ENCODE measurements at places on chromosomes 7 and 10.

GRCh38 chr7:73520673-73521635 is 1.1 kb downstream of the BAZ1B start:
- DNase-seq, result no peak

- DNase-seq, result no peak
Measured at GRCh38 chr10:126034586-126034985, 138.2 kb downstream of the FANK1 start.

GRCh38 chr7:148334441-148334956 is 256.1 kb upstream of the C7orf33 start:
- no peak for DNase-seq

DNA sequence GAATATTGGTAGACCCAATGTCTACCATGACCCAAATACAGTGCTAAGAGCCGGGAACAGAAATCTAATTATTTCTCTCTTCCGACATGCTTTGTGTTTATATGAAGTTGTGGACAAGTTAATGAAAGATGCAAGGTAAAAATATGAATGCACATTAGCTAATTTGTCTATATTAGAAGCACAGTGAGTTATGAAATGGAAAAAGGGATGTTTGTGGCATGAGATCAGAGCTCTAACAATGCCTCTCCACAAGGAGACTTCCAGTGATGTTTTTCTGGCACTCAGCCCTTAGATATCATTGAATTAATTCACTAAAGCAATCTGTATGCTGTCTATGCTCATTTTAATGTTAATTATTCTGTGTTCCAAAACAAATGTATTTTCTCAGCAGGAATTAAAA is 897.2 kb downstream of the CNTNAP2 start:
- DNase-seq, result no peak

GRCh38 chr10:46290101-46290886 is 3.5 kb downstream of the ANTXRL start:
- DNase-seq, result no peak

DNA sequence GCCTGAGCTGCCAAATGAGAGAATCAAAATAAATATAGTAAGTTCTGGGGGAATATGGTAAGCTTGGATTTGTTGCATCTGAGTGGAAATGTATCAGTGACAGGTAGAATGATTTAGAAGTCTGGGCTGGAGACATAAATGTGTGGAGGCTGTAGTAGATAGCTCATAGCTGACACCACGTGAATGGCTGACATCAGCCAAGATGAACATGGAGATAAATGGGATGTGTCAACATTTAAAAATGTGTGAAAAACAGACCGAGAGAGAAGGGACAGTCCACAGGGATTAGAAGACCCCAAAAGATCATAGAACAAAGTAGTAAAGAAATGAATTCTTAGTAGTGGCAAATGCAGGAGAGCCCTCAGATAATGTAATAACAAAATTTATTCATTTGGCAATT is 40.9 kb downstream of the NAMPT start:
- no peak for DNase-seq

- DNase-seq, result no peak
Measured at GRCh38 chr10:114678820-114679219, 20.7 kb upstream of the ABLIM1 start.

DNA sequence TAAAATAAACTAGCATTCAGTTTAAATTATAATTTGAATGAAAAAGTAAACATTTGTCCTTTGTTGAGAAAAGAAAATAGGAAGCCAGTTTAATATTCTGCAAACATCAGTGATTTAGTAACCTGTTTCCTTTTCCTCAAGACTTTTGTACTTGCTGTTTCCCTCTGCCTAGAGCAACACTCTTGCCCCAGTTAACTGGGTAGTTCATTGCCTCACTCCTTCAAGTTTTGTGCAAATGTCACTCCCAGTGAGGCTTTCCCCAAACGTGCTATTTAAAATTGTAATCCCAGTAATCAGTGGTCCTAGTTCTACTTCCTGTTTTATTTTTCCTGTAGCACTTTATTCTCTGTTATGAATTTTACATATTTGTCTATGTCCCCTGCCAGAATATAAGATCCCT is 23.8 kb downstream of the DLD start:
- no peak for DNase-seq

- DNase-seq, result no peak
Measured at GRCh38 chr10:126808103-126808502, 97.1 kb upstream of the DOCK1 start.

DNA sequence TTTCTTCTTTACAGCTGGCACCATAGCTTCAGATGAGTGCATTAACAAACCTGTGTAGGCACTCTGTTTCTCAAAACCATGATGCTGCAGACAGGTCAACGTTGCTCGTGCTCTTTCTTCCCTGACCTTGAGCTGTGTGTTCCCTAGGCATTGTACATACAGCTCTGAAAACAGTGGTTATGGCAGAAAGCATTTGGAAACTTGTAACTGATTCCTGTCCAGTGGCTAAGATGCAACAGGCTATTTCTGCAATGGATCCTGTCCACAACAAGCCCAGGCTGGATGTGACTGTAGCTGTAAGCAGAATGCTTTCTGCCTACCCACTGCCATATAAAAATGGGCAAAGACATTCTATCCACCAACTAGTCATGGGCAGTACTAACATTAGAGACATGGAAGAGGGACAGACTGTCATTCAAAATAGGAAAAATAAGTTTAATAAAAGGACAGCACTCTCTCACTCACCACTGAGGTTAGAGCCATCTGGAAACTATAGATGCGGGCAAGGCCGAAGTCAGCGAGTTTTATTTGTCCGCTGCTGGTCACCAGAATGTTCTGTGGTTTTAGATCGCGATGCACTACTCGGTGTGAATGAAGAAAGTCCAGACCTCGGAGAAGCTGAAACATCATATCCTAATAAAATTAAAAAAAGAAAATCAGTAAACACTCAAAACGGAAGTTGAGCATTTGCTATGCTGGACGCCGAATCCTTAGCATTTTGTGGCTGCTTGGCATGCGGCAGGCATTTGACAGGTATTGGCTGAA is 111.0 kb downstream of the CDK6 start:
- DNase-seq, result no peak

- DNase-seq, result no peak
Measured at GRCh38 chr7:54967377-54967776, 51.4 kb upstream of the EGFR start.

DNA sequence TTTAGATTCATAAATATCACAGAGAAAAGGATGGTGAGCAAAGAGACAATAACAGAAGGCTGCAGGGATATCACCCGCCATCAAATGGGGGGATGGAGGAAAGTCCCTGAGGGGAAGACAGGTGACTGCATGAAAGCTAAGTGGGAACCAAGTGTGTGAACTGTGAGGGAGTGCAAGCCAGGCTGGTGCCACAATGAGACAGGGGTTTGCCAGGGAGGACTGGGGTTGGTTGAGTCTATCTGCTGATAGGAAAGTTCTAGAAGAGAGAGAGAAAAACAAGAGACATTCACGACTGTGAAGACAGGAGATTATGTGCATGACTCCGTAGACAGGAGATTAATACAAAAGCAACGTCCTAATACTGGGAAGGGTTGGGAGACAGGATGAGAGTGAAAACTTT is 376.4 kb downstream of the PARD3 start:
- no peak for DNase-seq

- DNase-seq, result no peak
Measured at GRCh38 chr7:93011351-93012294, 106.2 kb downstream of the SAMD9 start.

DNA sequence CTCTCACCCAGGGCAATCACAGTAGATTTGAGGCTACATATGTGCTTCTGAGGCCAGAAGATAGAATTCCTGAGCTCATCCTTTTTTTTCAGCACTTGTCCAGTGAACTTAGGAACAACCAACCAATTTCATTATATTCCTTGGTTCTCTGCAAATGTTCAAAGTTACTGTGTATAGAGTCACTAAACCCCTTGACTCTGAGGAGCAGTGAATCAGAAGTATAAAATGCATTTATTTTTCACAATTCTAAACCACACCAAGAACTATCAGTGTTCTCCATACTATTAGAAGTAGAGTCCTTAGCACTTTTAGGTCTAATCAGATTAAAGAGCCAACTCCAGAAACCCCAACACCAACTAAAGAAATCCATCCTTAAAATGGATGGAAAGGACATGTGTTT is 19.6 kb upstream of the PAPSS2 start:
- no peak for DNase-seq

GRCh38 chr7:3895341-3896116 is 594.5 kb downstream of the SDK1 start:
- DNase-seq, result no peak

All from HEK293T (cell line).